AG04449 (cell line): ENCODE measurements at places on chromosomes 4 and X.

- no peak for DNase-seq
These were observed 14.9 kb upstream of the NXF3 start for GRCh38 chrX:103107836-103108235.

DNA sequence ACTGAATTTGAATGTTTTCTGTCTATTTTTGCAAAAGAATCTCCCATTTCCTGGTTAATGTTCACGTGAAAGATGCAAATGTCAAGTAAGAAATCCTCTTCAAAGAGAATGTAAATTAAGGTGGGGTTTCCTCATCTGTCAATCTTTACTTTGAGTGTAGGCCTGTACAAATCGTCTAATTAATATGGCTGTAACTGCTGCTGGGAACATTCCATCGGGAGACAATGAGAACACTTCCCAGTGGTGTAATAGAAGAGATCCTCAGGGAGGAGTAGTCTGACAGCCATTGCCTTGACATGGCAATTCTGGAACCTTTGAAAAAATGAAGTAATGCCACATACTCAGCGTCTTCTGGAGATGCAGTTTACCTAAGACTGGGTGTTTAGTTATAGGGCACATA lies 3.7 kb downstream of the EREG start:
- DNase-seq: no peak

- DNase-seq: no peak
These were observed 37.6 kb downstream of the MAGED4B start for GRCh38 chrX:52031371-52031770.

GRCh38 chrX:36683507-36683906 lies 324.7 kb upstream of the FAM47C start:
- DNase-seq: no peak

DNA sequence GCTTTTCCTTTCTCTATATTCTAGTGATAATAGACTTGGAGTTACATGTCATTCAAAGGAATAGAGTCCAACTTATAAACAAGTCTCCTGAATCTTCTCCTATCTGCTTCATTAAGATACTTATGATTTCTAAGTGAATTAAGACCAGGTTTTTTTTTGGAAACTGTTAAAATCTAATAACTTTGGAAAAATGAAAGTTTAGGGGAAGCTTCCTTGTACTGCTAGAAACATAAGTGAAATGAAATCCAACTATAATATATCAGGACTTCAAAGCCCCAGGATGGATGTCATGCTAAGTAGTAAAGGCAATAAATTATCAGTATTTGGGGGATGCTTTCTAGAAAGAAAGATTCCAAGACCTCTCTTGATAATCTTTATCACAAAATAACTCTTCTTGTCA lies 24.8 kb downstream of the GRIA2 start:
- DNase-seq: no peak

GRCh38 chrX:21132686-21133393 lies 241.4 kb upstream of the CNKSR2 start:
- no peak for DNase-seq

DNA sequence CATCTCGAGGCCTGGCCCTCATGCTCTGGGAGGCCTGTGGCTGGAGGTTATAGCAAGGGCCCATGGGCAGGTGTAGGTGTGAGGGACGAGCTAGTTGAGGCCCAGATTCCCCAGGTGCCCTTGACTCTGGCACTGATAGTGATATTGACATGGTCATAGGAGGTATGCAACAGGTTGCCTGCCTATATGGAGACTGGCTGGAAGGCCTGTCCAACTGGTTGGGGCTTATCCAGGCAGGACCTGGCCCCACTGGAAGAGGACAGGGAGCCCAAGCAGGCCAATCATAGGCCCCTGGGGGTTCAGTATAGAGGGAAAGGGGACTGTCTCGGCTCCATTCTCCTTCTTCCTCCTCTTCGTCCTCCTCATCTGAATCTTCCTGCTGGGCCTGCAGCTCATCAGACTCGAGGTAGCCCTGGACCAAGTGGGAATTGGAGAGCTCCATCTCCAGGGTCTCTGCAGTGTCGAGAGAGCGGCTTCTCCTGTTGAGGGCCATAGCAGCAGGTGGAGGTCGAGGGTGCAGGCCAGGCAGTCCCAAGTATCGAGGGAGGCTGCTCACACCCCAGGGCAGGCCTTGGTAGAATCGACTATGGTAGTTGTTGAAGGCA lies 15.3 kb downstream of the AMER1 start:
- no peak for DNase-seq

DNA sequence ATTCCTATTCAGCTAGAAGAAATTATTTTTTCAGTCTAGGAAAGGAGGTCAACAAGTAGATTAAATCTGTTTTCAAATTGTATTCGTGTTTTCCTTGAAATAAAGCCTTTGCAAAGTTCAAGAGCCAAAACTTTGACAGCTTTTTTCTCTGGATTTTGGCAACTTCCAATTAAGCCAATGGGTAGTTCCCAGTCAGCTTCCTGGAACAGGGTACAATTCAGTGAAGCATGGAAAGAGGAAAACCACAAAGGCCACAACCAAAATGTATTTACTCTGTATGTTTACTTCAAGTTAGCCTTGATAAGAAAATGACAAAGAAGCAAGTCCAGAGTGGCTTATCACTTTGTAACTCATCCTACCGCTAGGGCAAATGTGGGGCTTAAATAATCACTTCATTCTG lies 188.6 kb downstream of the COMMD8 start:
- DNase-seq: no peak

- no peak for DNase-seq
These were observed 14.4 kb upstream of the ASMTL start for GRCh38 chrX:1466971-1467561.

DNA sequence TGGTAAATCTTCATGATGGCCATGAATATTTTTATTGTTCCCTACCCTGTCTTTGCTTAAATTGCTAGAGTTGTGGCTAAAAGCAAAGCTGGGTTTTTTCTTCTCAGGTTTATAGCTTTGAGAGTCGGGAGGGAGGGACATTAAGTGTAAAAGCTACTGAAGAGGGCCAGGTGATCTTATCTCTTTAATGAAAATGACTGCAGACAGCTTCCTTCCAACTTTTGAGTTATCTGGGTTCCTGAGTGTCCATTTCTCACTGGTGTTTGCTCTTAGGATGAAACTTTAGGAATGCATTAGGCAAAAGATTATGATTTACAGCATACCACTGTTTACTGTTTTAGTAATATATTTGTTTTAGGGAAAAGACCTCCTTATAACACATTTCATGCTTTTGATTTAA lies 187.7 kb downstream of the SHROOM3 start:
- DNase-seq: no peak

GRCh38 chrX:26008691-26009090 lies 129.5 kb upstream of the MAGEB18 start:
- DNase-seq: no peak

- no peak for DNase-seq
These were observed 164.0 kb downstream of the STK32B start for GRCh38 chr4:5215321-5215720.

- no peak for DNase-seq
These were observed 364.0 kb upstream of the EPHA5 start for GRCh38 chr4:66034262-66034661.

DNA sequence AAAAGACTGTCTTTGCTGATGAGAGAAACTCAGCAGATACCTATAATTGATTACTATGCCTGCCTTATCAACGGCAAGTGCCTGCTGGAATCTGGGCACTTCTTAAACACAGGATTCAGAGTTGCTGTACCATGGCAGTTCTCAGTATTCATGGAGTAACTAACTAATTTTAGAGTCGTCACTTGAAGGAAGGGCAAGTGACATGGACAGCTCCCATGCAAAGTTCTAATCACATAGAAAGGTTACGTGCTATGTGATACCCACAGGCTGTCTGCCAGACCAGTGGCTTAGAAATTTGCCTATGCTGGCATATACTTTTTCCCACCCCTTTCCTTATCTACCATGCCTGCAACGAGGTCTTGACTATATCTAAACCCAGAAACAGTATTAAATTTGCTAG lies 931.1 kb upstream of the TENM3 start:
- DNase-seq: no peak

- DNase-seq: no peak
These were observed 138.6 kb upstream of the NAP1L5 start for GRCh38 chr4:88836216-88836615.

- DNase-seq: no peak
These were observed 159.7 kb upstream of the ATP6AP2 start for GRCh38 chrX:40420899-40421729.

DNA sequence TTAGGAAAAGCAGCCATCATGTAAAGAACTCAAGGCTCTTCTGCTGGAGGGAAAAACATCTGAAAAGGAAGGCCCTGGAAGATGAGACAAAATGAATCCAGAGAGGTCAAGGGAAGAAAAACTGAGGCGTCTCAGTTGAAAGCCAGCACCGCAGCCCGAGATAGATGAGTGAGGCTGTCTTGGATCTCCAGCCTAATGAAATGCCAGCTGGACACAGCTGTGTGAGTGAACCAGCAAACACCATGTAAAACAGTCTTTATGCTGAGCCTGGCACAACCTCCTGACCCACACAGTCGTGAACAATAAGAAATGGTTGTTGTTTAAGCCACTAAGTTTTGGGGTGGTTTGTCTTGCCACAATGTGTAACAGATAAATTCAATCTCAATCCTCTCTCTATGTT lies 48.6 kb upstream of the RASL11B start:
- no peak for DNase-seq

GRCh38 chr4:27009539-27009938 lies 148.9 kb downstream of the STIM2 start:
- DNase-seq: no peak

DNA sequence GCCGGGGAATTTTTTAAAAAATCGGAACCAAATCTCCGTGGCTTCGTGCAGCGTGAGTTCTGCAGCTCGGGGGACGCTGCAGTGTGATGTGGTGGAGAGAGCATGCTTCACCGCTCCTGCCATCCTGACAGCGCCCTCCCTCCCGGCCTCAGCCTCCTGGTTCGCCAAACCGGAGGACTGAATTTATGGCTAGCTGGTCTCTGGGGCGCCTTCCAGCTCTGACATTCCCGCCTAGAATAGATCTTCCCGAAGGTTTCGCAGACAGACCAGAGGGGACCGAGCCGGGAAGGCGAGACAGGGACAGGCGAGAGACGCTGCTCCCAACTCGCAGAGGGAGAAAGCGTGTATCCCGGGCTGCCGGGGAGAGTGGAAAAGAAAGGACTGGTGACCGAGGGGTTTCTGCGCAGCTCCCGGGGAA lies 25.9 kb downstream of the HOPX start:
- no peak for DNase-seq
